ENCODE measurements at places on chromosomes 3 and 15.

GRCh38 chr3:36941658-36942057, 3.2 kb downstream of the TRANK1 start:
- DNase-seq: no peak

DNA sequence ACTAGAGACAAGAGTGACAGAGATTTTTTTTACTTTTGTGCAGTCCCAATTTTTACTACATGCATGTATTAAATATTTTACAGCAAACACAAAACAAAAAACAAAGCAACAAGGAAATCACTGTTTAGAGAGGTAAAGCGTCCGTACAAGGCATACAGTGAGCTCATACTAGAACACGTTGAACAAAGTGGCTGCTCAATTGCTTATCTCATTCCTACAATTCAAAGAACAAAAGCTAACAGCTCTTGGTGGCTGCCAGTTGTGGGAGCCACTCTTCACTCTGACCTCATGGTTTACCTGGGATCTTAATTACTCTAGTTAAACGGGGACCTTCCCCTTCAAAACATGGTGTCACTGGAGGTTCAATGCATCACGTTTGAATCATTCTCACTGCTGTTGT, 7.6 kb upstream of the ARHGEF26 start:
- DNase-seq: no peak

DNA sequence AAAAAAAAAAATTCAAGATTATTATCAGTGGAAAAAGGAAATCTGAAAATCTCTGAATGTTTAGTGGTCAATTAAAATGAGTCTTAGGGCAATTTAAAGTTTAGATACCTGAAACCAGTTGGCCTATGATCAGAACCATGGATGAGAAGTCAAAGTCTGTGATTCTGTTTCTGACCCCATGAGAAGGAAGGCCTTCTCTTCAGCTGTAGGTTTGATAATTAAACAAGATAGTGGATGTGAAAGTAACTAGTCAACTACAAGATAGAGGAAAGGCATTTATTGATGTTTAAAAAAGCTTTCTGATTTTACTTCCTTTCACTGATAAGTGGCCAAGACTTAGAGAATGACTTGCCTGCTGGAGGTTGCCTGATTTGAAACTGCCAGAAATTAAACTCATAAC, 8.7 kb downstream of the PLS1 start:
- DNase-seq: no peak

DNA sequence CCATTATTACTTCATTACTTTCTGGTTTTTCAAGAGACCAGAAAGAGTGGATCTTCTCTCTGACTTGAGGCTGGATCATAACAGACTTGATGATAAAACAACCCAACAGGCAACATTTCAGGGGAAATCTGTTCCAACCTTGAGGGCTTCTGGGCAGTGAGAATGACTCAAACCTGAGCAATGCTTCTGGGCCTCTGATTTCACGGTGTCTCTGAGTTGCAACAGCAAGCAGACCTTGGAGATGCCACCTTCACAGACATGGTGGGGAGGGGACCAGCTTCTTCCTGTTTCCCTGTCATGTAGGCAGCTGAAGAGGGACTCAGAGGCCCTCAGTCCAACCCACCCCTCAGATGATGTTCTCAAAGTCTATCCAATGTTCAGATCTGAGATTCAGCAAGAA, 104.0 kb downstream of the ABHD5 start:
- DNase-seq: no peak

DNA sequence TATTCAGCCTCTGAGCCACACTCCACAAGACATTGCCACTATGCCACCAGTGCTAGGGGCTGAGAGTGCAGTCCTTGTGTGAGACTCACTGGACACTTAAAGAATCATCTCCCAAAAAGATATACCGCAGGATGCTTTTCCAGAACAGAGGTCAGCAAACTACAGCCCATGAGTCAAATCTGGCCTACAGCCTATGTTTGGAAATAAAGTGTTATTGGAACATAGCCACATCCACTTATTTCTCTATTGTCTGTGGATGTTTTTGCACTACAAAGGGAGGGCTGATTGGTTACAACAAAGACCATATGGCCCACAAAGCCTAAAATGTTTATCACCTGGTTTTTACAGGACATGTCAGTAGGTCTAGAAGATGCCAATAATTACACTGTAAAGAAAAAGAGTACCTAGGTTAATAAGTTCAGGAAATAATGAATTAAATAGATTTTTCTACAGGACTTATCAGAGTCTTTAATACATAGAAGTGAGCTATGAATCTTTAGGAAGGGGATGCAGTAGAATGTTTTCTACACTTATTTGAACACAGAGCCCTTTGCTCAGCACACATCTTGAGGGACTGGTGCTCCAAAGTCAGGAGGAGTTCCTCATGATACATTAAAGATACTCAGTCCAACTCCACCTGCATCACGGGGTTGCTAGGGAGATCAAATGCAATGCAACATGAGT, 26.3 kb downstream of the SRGAP3 start:
- no peak for DNase-seq

DNA sequence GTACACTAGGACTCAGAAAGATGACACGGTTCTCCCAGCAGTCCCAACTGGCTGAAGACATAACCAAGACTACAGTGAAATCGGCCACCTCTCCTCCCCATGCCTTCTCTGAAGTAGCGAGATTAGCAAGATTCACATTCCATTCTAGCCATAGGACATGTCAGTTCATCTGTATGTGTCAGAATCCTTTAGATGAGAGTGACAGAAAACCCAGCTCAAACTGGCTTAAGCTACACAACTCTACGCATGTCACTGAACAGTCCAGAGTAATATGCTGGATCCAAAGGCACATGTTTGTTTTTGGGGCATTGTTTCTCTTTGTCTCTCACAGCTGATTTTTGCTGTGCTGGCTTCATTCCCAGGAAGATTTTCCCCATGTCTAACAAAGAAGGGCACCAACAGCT, 75.8 kb downstream of the RARB start:
- no peak for DNase-seq

GRCh38 chr15:63238796-63239195, 38.6 kb upstream of the APH1B start:
- no peak for DNase-seq

- no peak for DNase-seq
Measured at GRCh38 chr15:92638709-92639365, 16.7 kb downstream of the FAM174B start.

GRCh38 chr3:55244247-55244646, 242.9 kb downstream of the WNT5A start:
- no peak for DNase-seq

DNA sequence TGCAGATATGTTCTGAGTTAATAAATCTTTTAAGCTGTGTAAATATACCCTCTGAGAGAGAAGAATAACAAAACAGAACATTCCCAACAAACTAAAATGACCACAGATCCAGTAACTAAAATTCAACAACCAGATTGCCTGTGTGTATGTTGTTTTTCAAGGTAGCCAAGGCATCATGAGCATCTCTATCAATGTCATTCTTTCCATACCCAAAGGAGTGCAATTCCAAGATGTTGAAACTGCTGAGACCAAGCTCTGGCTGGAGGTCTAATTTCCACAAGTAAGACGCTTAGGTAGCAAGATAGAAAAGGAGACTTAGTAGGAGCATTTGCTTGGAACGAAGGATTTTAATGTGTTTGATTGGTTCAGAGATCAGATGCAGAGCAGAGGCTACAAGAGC, 276.3 kb downstream of the RBMS3 start:
- no peak for DNase-seq

- DNase-seq: peak; percentile 17
Measured at GRCh38 chr15:44788748-44789147, 52.4 kb downstream of the TRIM69 start.

- DNase-seq: no peak
Measured at GRCh38 chr3:35291471-35292236, 347.7 kb upstream of the ARPP21 start.

DNA sequence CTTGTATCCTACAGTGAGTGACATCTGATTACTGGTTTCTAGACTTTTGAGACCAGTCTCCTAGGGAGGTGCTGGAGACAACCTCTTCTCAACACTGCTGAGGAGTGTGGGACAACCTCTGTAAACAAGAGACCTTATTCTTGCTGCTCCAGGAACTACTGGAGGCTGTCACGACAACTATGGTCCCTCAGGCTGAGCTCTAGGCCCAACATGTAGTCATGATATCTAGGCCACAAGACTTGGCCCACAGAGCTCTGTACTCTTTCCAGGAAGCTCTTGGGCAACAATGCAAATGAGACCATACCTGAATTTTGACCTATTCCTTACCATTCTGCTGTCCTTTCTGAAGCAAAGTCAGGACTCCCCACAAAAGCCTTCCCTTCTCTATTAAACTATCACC, 24.3 kb upstream of the HEG1 start:
- no peak for DNase-seq

DNA sequence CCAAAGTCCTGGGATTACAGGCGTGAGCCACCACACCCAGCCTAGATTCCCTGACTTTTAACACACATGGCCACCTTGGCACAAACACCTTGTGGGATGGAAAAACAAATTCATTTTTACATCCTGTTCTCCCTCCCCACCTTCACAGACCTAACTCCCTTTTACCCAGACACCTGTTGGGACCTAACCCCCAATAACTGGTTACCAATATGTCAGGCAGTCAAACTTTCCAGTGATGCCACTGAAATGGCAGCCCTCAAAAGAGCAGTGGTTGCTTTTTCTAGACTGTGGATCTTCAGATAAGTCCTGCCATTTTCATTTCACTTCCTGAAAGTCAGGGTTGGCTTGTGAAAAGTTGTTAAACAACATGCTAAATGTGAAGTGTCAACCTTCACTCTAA, 34.9 kb downstream of the SIN3A start:
- no peak for DNase-seq

GRCh38 chr15:22954326-22954725, 25.8 kb downstream of the CYFIP1 start:
- no peak for DNase-seq

GRCh38 chr15:65517866-65518207, 348 bp upstream of the DPP8 start:
- DNase-seq: no peak

GRCh38 chr3:42276141-42277132, 10.5 kb upstream of the CCK start:
- DNase-seq: no peak

- DNase-seq: no peak
Measured at GRCh38 chr15:52733696-52734255, 54.6 kb upstream of the ATOSA start.

DNA sequence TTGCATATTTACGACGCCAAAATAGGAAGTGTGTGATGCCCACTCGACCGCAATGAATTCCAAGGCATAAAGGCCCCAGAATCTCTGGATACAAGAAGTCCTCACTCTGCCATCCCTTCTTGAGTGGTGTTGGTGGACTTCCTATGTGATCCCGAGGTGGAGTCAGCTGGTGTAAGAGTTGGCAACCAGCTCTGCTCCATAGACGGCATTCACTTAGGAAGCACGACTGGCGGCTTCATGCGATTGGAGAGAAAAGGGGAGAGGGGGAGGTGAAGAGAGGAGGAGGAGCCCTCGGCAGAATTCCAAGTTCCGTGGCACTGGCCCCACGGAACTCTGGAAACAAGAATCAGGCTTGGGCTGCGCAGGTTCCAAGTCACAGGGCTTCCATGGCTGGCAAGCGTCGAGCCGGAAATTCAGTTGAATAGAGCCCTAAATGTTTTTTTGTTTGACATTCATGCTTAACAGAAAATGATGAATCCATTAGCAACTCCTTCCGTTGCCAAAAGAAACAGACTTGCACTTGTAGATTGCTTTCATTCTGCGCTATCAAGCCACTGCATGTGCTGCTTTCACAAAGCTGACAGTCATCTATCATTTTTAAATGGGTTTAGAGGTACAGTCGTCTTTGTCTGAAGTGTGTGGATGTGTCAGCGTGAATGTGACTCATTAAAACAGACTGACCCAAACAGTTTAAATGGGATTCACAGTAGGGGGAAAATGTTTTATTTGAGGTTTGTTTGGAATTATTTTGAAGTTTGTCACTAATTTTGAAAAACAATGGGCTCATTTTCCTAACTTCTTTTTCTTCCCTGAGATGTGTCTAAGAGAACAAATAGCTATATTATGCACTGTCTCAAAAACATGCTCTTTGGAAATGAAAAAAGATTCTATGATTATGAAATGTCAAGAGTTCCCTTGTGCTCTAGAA, 428.3 kb upstream of the ATP11B start:
- DNase-seq: no peak

DNA sequence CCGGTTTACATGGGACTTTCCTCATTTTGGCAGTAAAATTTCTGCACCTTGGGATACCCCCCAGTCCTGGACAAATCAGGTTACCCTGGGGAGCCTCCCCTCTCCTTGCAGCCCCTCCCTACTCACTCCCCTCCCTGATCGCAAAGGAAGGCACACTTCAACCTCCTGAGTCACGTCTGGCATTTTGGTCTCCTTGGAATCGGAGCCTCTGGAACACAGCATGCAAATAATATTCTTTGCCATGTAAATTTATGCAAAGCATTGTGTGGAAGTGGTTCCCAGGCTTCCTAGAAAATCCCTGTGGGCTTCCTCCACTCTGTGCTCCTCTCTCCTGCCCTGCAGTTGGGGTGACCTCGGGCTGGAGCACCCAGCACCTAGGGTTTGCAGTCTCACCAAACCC, 11.6 kb downstream of the SCN5A start:
- no peak for DNase-seq

GRCh38 chr3:150936693-150937092, 31.5 kb upstream of the MINDY4B start:
- DNase-seq: no peak

GRCh38 chr3:16286161-16286560, 21.1 kb downstream of the OXNAD1 start:
- DNase-seq: peak; percentile 82

DNA sequence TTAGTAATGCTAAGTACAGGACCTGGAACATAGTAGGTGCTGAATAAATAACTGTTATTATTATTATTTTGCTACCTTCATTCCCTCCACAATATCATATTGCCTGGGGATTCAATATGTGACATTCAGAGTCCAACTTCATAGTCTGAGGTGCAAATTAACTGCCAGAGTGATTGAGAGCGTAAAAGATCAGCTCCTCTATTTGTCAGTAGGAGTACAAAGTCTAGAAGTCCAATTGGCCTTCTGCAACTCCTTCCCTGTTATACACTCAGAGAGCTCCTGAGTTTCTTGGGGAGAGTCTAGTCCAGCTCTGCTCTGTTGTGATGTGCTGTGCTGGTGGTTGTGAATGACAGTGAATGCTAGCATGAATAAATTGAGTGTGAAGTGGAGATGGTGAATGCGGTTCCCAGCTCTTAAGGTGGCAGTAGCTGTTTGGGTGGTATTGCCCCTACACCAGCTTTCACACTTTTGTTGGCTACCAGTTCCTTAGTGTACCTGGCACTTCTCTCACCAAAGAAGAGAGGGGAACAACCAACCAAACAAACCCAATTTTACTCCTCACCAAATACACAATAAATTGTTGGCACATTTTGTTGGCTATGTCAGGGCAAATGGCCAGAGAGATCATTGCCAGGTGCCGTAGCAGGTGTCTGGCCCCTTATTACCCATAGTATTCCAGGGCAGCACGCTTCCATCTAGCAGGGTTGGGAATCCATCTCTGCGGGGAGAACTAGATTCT, 270.1 kb upstream of the TBL1XR1 start:
- no peak for DNase-seq

- no peak for DNase-seq
Measured at GRCh38 chr3:126873416-126873815, 109.5 kb upstream of the PLXNA1 start.

- peak; percentile 21 for DNase-seq
Measured at GRCh38 chr15:67501177-67501835, 19.6 kb upstream of the C15orf61 start.
